GM12891 (cell line): ENCODE measurements at places on chromosomes 1 and 21.

- DNase-seq = no peak
These were observed 33.4 kb downstream of the CAPN2 start for GRCh38 chr1:223745731-223746130.

DNA sequence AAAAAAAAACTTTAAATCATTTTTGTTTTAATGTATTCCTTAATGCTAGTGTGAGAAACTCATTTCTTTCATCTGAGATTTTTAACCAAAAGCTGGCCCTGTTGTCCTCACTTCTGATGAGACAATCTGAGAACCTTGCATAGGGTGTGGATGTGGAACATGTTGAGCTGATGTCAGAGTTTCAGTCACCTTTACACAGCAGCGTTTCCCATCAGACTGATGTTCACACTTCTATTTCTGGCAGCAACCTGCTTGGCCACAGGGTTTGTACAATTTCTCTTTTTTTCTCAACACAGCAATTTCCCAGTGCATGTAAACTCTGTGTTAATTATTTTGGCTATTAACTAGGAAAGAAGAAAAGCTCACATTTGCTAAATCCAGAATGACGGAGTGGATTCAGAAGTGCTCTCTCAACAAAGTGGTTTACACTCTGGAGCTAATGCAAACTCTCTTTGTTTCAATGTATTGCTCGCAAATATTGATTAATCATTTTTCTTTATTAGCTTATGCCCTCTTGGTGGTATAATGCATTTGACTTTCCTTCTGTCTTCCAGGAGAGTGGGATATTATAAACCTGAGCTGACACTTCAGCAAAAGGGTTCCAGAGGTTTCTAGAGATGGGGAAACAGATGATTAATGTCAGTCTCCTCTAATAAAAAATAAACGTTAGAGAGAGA lies 70.5 kb upstream of the HSPA13 start:
- no peak for DNase-seq

- no peak for DNase-seq
These were observed 4.2 kb downstream of the GSTM4 start for GRCh38 chr1:109659997-109660690.

DNA sequence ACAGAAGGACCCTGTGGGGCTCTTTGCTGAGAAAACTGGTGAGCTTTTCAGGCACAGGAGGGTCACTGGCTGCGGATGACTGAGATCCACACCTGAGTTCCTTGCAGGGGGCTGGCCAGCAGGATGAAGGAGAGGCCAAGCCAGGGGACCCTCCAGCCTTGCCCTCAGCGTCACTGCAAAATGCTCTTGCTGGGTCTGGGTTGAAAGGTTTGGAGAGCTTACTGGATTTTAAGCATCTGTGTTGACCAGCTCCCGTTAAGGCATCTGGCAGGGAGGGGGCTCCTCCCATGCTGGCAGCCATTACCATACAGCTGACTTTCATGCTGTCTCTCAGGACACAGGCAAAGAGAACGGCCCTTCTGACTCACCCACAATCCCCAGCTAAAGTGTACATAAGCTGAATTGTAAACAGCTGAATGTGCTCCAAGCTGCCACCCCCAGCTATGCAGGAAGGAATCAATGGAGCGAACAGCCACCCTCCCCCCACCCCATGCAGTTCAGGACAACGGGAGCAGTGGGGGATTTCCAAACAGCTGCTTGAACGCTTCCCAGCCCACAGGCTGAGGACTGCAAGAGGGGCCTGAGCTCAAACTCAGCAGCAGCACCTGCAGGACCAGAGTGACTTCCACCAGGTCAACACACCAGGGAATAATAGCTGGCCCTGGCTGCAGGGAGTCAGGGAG lies 21.3 kb upstream of the A3GALT2 start:
- DNase-seq = no peak

GRCh38 chr1:43944860-43945259 lies 1.9 kb upstream of the IPO13 start:
- no peak for DNase-seq

- DNase-seq = no peak
These were observed 78.5 kb downstream of the ITPKB start for GRCh38 chr1:226660410-226661182.

- no peak for DNase-seq
These were observed 542.5 kb upstream of the DAB1 start for GRCh38 chr1:57966340-57966739.
